Stimulated activated CD8-positive, alpha-beta memory T cell treated with anti-CD3 and anti-CD28 coated beads, Interleukin-2, amount 100 ng/mL, for 1 hour (primary cell): ENCODE measurements at places on chromosomes 5 and 9.

DNA sequence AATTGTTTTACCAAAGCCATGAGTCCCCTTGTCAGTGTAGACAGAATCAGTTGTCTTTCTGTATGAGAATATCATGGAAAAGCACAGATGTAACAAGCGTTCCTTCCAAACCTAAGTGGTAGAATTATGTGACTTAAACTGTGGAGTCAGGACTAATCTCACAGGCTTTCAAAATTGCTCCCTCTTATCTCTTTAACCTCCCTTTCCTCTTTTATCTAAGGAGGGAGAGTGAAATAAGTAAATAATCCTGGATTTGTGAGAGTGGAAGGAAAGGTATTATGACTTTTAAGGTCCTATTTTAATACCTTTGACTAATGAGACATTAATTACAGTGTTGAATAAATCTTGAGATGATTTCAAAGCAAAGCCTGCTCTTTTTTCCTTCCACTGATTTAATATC lies 52.4 kb upstream of the LIFR start:
- DNase-seq: no peak

DNA sequence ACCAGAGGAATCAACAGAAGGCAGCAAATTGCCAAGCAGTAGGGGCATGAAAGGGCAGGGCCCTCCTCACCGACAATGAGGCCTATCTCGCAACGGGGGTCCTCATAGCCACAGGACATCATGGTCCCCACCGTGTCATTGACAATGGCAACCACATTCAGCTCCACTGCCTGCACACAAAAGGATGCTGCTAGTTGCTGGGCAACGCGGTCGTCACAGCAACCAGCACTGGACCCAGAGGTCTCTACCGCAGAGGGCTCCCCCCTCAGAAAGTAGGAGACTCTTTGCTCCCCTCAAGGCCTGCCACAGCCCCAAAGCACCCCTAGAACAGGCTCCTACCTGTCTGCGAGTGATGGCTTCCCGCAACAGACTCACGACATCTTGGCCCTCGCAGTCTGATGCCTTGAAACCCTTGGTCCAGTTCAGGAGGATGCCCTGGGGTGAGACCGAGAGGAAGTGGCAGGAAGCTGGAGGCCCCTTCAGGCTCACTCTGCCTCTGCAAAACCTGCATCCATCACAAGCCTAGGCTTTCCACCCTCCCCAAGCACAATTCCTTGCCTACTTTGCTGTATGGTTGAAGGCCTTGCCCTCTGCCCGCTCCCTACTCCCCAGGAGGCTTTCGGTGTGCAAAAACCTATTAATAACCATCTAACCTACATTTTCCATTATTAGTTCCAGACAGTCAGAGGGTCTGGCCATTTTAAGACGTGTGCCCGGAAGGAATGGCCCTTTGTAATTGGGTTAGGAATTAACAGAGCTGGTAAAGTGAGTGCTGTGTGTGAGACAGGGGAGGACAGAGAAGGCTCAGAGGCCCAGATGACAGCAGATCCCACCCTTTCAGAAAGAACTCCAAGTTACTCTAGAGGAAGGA lies 15.2 kb downstream of the HK3 start:
- DNase-seq: no peak

GRCh38 chr5:94693043-94693822 lies 74.8 kb downstream of the SLF1 start:
- no peak for DNase-seq

- no peak for DNase-seq
These were observed 97.5 kb downstream of the MLLT3 start for GRCh38 chr9:20524776-20525175.

DNA sequence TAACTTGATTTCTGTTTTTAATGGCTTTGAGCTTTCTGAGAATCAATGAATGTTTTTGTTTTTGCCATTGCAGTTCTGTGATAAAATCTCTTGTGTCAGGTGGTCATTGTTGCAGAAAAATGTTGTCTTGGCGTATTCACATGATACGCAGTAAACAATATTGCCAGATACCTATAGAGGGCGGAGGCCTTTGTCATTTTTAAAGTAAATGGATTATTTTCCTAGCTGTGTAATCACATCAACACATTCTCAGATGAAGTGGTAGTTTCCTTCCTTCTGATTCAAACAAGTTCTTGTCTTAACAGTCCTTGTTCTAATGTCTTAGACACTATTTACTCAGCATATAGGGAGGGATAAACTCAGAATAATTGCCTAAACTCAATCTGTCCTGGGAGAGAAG lies 109.9 kb upstream of the DAB2 start:
- no peak for DNase-seq
